ENCODE measurements at places on chromosomes 12 and 14. TPM values are rescaled to one million over a fixed set of nuclear protein-coding genes. Genes with fewer than 3 reads are reported as not detected.

Gene SMCO2
- 1.6 TPM for total RNA-seq

Gene VWF
- total RNA-seq, result 0.86 TPM

Gene WNT5B
- total RNA-seq, result 42.5 TPM

Gene RFC5
- total RNA-seq, result 9.8 TPM
